ENCODE measurements at places on chromosomes 3 and 15.
A peak's percentile ranks its signal among the peaks of the same experiment; 100 is the strongest.

DNA sequence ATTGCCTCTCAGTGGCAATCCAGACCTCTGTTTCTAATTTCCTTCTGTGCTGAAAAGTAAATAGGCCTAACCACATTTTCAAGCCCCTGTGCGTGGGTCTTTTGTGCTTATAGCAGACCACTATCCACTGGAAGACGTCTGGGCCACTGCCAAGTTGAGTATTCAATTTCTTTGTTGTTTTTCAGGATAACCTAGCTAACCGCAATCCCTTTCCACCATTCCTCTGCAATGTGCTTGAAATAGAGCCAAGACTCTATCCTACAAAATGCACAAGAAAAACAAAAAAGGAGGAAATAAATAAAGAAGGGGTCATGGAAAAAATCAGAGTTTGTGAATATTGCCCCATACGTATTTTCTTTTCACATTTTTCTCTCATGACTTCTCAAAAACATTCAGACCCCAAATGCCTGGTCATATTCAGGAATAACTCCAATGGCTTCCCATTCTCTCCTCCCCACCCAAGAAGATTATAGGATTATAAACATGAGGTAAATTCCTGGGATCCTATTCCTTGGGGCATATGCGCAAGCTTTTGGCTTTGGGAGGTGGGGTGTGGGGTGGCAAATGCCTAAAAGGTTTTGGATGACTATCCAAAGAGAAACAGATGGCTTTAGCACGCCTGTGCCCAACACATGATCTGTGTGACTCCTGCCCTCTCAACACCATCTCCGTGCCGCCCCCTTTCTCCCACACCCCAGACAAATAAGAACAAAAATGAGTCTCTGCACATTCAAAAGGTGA is 217.9 kb upstream of the THBS1 start:
- DNase-seq, result no peak

DNA sequence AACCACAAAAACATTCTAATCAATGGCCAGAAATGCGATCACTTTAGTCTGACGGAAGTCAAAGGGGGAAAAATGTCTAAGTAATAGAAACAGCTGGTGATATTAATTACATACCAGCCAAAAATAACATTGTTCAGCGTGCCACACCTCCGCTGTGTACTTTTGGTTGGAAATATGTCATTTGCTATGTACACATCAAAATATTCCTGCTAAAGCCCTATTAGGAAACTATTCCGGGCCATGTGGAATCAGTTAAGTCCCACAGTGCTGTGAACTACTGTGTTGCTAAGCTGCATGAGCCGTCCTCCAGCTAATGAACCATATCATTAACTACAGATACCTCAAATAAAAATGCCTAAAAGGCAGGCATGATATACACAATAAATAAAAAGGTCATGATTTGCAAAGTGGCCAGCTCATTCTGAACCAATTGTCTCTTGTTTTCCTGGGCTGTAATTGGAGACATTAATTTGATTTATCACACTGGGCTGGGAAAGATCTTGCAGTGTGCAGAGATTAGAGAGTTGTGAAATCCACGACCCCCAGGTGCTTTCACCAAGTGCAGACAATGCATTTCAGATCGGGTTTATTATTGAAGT is 200.5 kb upstream of the LRTM1 start:
- DNase-seq, result no peak

- no peak for DNase-seq
Measured at GRCh38 chr3:18669374-18669773, 244.2 kb upstream of the SATB1 start.

GRCh38 chr3:12983319-12983718 is 89.9 kb downstream of the IQSEC1 start:
- no peak for DNase-seq

DNA sequence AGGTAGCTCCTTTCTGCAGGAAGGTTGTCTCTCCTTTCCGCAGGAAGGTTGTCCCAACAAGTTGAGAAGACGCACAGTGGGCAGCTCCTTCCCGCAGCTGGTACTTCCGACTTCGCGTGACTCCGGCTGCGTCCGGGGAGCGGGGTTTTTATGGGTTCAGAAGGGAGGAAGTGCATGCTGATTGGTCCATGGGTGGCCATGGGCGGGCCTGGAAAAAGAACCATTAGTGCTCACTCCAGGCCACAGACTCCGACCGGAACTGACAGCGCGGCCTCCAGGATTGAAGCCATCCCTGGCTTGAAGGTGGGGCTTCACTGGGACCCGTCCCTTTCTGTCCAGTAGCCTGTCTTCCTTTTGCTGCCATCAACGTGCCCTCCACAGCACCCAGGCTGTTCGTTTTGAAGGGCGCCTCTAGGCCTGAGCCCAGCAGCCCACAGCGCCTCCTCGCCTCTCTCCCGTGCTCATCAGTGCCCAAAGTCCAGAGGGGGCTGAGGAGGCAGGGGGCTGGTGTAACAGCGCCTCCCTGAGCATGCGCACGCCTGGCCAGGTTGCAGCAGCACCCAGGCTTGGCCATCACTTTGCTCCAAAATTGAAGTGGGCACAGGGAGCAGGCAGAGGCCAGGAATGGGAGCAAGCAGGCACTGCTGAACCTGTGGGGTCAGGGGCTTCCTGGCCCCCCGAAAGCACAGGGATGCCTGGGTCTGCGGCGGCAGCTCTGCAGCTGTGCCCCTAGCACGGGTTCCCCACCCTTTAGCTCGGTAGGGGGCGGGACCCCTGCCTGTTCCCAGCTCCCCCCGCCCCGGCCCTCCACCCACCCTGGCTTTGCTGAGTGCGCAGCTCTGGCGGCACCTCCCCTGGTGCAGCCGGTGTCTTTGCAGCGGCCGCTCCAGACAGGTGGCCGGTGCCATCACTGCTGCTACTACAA is 330.6 kb upstream of the MCTP2 start:
- DNase-seq, result no peak

DNA sequence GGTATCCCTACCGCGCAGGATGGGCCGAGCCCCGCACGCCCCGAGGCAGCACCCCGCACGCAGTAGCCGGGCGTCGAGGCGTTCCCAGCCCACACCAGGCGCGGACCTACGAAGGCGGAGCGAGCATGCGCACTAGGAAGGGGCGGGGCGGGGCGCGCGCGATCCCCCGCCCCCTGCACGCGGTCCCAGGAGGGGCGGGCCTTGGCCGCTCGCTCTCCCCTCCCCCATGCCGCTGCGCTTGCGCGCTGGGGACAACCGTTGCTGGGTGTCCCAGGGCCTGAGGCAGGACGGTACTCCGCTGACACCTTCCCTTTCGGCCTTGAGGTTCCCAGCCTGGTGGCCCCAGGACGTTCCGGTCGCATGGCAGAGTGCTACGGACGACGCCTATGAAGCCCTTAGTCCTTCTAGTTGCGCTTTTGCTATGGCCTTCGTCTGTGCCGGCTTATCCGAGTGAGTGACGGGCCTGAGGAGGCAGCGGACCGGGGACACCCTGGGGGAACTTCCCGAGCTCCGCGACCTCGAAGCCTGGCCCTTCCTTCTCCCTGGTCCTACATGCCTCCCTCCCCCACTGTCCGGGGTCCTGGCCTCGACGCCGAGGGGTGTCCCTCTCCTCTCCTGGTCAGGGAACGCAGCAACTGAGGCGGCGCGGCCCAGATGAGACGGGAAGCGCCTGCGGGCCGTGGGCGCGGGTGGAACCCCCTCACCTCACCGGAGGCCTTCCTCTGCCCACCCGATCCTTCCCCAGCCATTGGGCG is at the start of gene SPESP1:
SPESP1 (plus strand) TSS at position 258 of the 755 bp plus-strand sequence; CDS start at position 387, 129 bp downstream.
- peak; percentile 9 for DNase-seq

DNA sequence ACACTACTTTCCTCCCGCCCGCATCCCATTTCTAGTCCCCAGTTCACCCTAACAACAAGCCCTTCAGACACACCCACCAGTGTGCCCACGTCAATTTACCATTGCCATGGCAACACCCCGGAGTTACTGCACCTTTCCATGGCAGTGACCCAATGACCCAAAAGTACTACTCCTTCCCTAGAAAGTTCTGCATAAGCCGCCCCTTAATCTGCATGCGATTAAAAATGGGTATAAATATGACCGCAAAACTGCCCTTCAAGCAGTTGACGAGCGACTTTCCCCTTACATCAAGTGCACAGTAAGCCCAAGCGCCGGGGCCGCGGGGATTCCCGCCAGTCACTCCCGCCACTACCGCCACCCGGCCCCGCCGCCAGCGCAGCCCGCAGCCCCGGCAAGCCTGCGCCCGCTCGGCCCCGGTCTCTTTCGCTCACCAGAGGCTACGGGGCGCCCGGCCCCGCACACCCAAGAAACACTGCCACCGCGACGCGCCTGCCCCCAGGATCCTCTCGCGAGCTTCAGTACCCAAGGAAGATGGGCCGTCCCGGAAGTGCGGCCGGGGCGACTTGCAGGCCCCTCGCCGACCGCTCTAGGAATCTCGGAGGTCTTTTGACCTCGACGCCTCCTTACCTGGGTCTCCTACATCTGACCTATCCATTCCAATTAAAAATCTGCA is 27.2 kb upstream of the ZNF502 start:
- DNase-seq, result peak; percentile 33

- DNase-seq, result no peak
Measured at GRCh38 chr3:128260275-128260674, 107.0 kb downstream of the EEFSEC start.

- no peak for DNase-seq
Measured at GRCh38 chr3:47197287-47197686, 33.4 kb upstream of the SETD2 start.

DNA sequence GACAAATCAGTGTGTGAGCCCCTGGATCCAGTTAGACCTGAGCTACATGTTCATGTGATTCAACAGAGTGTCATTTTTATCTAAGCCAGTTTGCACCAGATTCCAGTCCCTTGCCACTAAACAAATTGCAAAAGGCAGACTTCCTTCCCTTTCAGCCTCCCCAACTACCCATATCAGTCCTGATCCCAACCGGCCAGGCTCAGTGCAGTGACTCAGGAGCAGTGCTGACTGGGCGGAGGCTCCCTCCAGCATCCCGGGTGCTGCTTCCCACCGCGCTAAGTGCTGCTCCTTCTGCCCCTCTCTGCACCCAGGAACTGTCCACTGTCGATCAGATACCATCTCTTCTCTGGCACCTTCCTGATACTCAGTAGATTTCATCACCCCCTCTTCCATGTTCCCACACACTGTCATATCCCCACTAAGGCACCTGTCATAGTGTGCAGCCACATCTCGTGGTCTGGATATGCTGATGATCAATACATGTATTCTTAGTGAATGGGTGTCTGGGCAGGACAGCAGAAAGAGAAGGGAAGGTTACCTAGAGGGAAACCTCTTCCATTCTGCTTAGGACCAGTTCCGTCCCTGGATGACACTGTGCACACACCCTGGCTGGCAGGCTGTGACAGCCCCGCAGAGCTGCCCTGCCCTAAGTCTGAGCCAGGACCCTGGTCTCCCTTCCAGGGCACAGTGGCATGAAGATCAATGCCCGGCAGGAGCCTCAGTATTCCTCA is 108.8 kb upstream of the RAD18 start:
- no peak for DNase-seq

DNA sequence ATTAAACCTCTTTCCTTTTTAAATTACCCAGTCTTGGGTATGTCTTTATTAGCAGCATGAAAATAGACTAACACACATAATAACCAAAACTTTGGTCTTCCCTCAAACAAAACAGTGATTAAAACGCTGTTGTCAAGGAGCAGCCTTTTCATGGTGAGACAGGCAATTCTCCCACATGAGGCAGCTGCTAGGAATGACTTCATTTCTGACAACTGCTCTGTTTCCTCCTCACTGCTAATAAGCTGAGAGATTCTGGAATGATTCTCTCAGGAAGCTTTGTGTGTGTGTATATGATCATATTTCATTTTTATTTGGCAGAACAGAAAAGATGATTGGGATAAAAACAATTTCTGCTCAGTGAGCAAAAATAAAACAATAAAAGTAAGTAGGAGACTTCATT is 580.6 kb upstream of the ADAMTS9 start:
- DNase-seq, result no peak
